Stimulated activated CD8-positive, alpha-beta memory T cell treated with anti-CD3 and anti-CD28 coated beads, Interleukin-2, amount 100 ng/mL, for 48 hours (primary cell): ENCODE measurements at places on chromosomes 1 and 21.

- DNase-seq: no peak
These were observed 314.1 kb downstream of the PLPP3 start for GRCh38 chr1:56265216-56265615.

DNA sequence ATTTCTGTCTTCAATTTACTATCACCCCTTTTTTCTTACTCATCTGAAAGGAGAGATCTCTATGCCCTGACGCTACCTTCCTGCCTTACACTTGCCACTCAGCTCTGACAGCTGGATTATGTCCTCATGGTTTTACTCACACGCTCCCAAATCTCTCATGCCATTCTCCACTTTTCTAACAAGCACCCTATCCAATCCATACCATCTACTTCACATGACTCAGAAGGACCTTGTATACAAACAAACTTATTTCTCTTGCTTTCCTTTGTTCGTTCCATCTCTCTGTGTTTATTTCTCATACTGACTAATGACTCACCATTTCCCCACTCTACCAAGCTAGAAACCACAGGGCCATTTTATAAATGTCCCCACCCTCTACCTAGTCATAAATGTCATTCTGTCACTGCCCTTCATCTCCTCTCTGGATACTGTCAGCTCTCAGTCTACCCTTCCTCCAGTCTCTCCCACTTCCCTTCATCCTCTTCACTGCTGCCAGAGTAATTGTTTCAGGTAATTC is 87.3 kb downstream of the USP24 start:
- DNase-seq: no peak

DNA sequence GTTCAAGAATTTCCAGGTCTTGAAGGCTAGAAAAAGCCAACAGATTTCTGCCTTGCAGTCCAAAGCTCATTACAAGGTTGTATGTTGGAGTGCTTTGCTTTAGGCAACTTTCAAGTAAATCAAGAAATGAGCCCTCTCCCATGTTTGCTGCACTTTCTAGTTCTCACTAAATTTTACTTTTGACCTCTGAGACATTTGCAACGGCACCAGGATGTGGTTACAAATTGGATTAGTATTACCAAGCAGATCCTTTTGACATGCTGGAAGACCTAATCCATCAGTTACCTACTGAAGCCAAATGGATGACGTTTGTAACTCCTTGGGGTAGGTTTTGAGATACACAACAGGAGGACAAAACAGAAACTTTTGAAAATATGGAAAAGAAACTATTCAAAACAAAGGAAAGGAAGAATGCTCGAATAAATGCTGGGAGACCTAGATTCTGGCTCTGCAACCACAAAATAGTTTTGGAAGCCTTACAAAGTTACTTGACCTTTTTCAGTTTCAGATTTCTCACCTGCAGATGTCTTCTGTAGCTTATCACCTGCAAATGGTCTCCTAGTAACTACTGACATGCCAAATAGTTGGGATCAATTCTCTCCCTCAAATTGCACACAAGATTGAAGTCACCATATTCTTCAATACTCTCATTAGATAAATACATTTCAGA is 251.7 kb upstream of the ADGRL2 start:
- no peak for DNase-seq

GRCh38 chr1:170095976-170096748 is 21.7 kb upstream of the KIFAP3 start:
- DNase-seq: no peak

GRCh38 chr1:15151377-15151806 is 2.2 kb upstream of the TMEM51 start:
- DNase-seq: no peak

DNA sequence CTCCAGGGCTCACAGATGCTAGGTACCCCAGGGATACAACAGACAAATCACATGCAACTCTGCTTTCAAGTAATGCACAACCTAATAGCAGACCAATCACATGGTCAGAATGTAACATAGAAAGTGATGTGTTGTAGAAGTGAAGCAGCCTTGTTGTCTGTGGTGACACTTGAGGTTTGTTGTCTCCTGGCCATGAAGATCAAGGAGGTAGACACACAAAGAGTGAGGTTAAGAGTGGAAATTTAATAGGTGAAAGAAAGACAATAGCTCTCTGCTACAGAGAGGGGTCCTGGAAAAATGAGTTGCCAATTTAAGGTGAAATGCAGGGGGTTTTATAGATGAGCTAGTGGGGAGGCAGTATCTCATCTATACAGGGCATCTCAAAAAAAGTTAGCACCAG is 2.5 kb upstream of the TMEM9 start:
- no peak for DNase-seq

DNA sequence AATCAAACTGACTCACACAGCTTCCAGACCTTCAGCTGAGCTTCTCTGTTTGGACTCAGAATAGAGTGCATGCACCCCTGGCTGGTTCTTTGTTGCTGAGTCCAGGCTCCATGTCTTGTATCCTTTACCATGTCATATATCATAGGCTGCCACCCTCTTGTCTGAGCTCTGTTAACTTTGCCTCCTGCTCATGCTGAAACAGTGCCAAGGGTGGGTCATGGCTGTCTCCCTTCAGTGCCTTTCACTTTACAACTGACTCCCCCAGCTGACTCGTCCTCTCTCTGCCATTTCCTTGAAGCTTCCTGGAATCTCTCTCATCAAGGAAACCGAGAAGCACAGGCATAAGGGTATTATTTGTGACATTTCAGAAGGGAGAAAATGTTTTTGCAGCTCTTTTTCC is 885.3 kb downstream of the TTLL7 start:
- DNase-seq: no peak

DNA sequence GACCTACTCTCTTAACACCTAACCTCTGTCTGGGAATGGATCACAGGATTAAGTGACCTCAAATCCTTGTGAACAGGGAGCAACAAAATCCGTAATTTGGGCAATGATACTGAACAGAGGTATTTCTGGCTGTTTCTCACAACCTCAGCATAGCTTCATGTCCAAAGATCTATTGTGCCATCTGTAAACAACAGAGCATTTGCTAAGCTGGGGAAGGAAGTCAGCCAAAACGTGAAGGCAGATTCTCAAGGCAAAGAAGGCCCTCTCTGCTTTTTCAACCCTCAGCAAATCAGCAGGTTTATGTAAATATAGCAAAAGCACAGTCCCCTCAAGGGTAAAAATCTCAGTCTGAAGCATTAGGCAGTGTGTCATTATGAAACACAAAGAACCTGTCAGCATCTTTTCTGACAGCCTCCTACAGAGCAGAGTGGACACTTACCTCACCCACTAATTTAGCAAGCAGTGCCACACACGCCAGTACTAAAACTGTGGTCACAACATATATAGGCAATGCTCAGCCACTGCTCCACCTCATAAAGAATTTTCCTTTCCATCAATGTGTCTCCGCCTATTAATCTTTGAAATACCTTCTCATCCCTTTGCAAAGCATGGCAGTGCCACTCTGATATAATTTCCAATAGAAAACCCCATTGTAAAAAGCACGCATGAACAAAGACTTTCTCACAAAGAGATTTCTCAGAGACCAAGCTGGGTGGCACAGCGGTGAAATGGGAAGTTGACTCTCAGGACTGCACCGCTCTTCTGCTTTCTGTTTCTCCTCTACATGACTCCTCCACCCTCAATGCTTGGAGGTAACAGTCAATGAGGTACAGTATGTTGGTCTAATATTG is 188.0 kb downstream of the RERE start:
- no peak for DNase-seq

GRCh38 chr1:5286244-5286643 is 631.8 kb downstream of the AJAP1 start:
- no peak for DNase-seq

DNA sequence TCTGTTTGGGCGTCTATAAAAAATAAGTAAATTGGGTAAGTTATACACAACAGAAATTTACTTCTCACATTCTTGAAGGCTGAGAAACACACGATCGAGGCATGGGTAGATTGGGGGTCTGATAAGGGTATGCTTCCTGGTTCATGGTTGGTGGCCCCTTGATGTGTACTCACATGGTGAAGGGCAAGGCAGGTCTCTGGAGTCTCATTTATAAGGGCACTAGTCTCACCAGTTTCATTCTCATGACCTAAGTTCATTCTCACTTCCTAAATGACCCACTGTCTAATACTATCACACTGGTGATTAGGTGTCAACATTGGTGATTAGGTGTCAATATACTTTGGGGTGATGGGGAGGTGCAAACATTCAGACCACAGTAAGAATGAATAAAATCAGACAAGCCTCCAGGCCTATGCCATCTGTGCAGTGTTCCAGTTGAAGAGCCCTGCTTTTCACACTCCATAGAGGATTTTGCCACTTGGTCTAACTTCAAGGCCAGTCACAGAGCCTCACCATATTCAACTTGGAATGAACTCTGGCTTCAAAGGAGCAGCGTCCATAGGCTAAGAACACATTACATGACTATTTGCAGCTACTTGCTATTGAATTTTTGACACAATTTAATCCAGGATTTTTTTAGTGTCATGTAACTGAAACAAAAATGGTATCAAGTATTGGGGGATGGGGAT is 2.5 kb upstream of the GBP4 start:
- no peak for DNase-seq

- DNase-seq: no peak
These were observed 6.4 kb downstream of the ITGB2 start for GRCh38 chr21:44914176-44914874.

- no peak for DNase-seq
These were observed 34.4 kb downstream of the PHC2 start for GRCh38 chr1:33396188-33397124.

GRCh38 chr1:62613890-62614289 is 16.6 kb downstream of the ANGPTL3 start:
- no peak for DNase-seq

DNA sequence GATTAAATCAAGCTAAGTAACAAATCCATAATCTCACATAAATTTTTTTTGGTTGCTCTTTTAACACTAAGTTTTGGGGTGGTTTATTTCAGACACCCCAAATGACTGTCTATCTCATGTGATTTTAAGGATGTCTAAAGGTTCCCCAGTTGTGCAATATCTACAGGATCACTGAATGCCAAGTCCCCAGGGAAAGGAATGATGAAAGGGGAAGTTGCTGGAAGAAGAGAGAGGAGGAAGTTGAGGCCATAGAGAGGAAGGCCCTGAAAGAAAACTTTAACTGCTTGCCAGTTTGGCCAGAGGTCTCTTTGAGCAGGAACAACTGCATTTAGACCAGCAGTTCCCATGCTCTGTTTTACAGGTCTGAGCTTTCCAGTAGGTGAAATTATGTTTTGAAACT is 27.5 kb upstream of the SLC19A2 start:
- no peak for DNase-seq

GRCh38 chr1:58283388-58284224 is 262.9 kb downstream of the OMA1 start:
- no peak for DNase-seq

GRCh38 chr1:246160905-246161304 is 346.2 kb downstream of the SMYD3 start:
- no peak for DNase-seq

GRCh38 chr1:155199792-155200191 is 7.9 kb downstream of the THBS3 start:
- no peak for DNase-seq

DNA sequence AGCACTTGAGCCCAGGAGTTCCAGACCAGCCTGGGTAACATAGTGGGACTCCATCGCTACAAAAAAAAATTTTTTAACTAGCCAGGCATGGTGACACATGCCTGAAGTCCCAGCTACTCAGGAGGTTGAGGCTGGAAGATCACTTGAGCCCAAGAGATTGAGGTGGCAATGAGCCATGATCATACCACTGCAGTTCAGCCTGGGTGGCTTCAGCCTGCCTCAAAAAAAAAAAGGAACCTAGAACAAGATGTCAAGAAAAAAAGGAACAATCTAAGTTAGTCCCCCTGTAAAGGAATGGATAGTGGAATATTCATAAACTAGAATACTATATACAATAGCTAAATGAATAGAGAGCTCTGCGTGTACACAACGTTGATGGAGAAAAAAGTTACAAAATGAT is 14.4 kb downstream of the NSL1 start:
- DNase-seq: no peak

DNA sequence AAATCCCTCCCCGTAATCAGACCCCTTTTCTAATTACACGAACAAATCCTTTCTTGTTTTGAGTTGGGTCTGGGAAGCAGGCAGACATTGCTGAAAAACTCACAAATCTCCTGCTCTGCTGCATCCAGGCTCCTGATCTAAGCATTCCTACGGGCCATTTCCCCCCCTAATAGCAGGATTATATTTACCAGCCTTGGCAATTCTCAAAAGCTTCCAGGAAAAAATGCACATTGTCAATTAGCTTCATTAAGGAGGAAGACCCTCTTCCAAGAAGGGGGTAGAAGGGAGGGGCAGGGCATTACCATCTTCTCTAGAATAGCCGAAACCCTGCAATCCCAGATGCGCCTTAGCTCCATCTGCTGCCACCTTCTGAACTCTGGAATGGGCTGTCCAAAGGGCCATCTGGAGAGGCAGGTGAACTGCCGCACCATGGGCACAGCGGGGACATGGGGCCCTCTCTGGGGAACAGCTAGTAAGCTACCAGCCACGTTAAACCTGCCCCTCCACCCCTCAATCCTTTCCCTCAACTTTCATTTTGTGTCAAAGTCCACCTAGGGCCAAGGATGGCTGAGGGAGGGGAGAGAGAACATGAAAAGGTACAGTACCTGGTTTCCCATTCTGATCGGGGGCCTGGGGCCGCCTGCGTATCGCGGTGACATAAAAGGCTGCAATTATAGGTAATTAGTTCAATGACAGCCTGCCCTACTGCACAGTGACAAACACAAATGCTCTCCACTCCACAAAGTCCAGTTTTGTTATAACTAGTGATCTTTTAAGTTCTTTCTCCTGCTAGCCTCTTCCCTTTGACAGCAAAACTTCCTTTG is 56.8 kb downstream of the MRPL37 start:
- DNase-seq: no peak

- DNase-seq: no peak
These were observed 50.7 kb downstream of the SYT14 start for GRCh38 chr1:209988706-209989105.

DNA sequence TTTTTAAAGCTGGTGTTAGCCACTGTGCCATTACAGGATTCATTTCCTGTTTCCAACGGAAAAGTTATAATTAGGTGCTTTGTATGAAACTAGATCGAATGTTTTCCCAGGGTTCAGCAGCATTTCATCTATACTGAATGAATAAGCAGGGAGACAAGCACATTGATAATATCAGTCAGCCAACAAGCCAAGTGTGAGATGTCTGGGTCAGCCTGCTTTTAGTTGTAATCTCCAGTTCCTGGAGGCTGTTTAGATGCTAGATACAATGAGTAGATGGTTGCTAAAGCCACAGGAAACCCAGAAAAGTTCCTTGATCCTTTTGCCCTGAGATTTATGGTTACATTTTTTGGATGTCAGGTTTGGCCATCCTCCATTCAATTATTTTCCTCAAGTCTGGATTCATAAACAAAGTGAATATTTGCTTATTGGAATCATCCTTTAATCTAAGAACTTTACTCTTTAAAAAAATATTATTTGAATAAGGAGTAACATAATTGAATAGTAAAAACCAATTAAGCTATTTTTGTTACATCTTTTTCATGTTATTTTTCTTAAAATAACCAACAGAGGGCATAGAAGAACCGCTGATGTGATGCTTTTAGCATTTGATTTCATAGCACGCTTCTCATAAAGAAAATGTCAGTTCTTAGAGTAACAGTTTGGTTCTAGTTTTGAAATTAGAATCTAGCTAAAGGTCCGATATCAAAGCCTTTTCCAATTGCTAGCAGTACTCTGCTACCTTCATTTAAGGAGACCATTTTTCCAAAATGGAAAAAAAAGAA is 76.6 kb downstream of the HSPA13 start:
- DNase-seq: no peak
